ENCODE measurements at places on chromosomes 1 and 21.

DNA sequence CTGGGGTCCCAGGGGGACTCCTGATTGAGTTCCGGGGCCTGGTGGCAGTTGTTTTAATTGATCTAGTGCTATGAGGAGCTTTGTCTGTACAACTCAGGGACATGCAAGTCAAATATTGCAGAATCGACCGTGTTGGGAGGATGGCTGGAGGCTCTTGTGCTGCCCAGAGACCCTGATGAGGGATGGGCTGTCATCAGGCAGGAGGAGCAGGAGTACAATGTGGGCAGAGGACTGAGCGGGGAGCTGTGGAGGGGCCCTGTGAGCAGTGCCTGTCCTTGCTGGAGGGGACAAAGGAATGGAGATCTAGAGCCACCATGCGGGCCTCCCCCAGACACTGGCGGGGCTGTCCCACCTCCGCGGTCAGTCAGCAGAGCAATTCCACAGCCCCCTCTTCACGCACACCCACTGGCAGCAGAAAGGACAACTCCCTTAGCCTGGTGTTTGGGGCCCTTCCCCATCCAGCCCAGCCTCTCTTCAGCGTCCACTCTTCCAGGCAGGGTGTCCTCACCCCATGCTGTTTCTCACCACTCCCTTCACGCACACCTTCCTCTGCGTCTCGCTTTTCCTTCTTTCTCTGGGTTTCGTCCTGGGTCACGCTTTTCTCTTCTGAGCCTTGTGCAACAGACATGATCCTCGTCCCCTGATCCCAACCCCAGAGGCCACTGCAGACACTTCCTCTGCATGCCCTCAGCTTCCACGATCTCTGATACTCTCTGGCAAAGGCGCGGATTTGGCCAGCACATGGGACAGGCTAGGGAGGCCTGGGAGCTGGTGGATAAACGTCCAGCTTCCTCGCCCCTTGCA, 122.6 kb downstream of the GRIK3 start:
- no peak for DNase-seq

- DNase-seq, result no peak
Observed at GRCh38 chr1:19209439-19209989, 552 bp downstream of the UBR4 start.

DNA sequence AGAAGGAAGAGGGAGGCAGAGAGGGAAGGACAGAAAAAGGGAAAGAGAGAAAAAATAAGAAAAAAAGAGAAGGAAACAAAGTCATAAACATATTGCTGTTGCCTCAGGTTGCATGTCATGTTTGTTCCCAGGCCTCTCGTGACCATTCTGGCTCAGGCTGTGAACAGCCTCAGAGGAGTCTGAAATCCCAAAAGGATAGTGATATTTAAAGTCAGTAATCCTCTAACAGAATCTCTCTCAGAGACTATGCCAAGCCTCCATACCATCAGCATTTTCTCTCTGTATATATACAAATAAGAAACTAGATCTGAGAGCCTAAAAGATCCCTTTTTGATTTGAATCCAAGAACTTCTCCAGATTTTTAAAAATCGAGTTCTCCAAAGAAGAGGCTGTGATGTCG, 35.2 kb downstream of the GORAB start:
- no peak for DNase-seq

DNA sequence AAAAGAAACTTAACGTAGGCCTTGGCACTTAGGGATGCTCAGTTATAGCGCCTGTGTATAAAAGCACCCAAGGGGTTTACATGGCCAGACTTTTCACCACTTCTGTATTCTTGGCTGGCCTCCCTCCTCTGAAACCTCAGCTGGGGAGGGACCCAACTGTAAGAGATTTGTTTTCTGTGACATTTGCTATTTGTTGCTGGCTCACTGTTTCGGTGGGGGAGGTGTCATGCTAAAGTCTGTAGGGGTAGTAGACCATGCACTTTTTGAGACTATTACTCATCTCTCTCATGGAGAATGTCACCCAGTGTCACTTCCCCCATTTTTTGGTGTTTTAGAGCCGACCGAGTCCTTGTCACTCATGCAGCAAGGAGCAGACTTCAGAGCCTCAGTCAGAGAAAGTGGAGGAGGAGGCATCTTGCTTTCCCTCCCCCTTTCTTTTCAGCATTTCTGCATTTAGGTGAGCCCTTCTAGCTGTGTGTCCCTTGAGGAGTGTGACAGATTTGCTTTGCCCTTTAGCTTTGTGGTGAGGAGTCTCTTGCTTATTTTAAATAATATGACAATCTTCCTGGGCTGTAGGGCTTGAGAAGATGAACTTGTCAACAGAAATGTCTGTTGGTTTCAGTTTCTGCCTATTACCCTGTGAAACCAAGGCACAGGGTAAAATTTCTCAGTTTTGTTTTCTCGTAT, 160.1 kb downstream of the FASLG start:
- DNase-seq, result no peak

DNA sequence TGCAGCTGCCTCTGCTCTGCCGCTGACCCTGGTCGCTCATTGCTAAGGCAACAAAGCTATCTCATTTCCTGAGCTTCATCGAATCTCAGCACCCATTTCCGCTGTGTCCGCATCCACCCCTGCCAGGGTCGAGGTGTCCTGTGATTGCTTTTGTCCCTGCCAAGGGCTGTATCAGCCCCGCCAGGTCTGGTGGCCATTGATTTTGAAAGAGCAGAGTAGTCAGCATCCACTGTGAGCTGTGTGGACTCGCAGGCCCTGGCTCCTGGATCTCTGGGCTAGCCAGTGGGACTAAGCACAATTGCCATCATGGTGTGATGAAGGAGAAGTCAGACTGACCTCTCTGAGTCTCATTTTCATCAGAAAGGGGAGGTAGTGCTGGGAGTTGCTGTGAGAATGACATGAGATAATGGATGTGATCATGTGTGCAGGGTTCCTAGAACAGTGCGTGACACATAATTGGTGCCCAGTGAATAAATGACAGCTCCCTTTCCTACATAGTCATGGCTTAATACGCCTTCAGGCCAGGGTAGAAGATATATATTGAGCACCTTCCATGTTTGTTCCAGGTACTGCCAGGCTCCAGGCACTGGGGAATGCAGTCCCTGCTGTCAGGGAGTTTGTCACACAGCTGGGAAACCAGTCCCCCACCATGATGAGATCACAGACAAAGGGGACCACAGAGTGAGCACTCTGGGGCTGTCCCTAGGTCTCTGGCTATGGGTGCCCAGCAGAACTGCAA, 32.1 kb downstream of the NAV1 start:
- no peak for DNase-seq

- DNase-seq, result no peak
Observed at GRCh38 chr21:35345954-35346353, 296.9 kb upstream of the RUNX1 start.

- DNase-seq, result no peak
Observed at GRCh38 chr1:89363196-89363595, 663 bp upstream of the GBP6 start.

GRCh38 chr1:67997746-67998145, 52.7 kb downstream of the DIRAS3 start:
- DNase-seq, result no peak

DNA sequence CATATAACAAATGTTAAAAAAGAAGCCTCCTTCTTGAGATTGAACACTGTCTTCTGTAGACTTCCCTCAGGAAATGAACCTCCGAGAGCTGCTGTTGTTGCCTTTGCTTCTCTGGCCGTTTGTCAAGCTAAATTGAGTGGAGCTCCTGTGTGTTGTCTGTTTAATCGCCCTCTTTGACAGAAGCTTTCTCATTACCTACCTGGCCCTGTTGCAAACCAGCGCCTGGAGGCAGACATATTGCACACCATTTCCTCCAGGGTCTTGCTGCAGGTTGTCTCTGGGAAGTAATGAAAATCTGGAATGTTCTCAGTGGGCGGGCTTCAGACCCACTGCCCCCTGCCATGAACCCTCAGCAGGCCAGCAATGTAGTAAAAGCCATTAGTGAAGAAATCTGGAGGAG, 83.3 kb downstream of the GABPA start:
- DNase-seq, result no peak

DNA sequence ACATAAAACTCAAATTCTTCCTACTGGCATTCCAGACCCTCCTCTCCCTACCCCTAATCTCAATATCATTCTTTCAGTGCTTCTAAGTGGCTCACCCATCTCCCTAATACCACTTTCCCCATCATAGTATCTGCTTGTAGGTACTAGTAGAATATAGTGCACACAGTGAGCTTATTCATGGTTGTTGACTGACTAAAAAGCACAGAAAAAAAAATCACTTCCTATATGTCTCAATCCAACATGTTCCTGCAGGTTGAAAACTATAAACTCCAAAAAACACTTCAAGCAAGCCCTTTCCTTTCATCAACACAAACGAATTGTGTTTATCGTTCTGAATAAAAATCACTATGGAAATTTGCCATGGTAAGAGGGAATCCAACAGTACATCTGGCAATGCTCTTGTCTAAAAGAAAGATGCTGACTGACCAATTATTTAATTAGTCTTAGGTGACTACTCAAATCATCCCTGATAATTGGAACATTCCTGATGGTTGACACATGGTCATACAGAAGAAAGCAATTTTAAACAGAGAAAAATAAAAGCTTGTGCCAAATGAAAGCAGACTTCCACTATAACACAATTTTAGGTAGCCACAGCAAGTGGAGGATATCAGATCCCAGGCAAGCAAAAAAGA, 87.1 kb downstream of the NDUFS5 start:
- DNase-seq, result no peak

GRCh38 chr21:30168086-30168485, 1.5 kb upstream of the CLDN17 start:
- no peak for DNase-seq

Data from caudate nucleus (tissue), 63 donors.